ENCODE measurements at places on chromosomes 2 and 18.

- no peak for DNase-seq
Observed at GRCh38 chr2:199627417-199627816, 169.7 kb upstream of the SATB2 start.

DNA sequence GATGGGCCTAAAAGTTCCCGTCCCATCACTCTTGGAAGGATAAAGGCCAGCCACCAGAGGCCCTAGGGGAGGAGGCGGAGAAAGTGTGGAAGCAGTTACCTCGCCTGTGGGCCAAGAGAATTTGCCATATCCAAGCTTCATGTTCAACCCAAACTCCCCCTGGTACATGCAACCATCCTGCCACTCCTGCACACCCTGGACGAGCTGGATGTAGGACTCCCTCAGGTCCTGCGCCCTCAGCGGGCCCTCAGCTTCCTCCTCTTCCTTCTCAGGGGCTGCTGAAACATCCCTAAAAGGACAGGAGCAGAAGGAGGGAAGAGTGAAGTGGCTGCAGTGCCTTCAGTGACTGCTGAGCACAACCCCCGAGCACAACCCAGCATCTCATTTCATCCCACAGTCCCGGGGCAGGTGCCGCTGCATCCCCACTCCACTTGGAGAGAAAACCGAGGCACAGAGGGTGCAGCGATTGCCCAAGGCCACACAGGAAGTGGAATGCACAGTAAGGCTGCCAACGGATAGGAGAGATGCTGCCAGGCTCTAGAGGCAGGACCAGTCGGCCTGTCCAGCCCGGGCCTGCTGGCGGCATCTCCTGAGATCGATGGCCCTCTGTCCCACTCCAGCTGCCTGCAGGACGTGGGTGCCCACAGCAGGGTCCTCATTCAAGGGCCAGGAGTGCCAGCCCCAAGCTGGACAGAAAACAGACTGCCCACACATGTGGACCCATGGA, 2.9 kb downstream of the ANKMY1 start:
- peak; percentile 2 for DNase-seq

- no peak for DNase-seq
Observed at GRCh38 chr18:7545734-7546133, 21.4 kb upstream of the PTPRM start.

- DNase-seq = no peak
Observed at GRCh38 chr18:37396971-37397720, 168.5 kb downstream of the CELF4 start.

DNA sequence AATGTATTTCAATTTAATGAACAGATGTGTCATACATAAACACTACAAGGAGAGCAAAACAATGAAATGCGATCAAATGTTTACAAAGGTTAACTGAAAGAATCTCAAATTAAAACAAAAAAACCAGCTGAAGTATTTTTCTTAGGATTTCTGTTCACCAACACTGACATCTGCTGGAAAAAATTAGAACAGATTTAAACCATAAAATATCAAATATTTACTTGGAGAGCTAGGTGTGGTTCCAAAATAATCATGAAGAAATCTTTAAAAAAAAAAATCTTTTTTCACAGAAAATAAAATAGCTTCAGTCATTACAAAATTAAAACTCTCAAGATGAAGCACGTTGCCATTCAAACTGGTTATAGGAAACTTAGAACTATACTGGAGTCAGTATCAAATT, 13.8 kb downstream of the MMADHC start:
- no peak for DNase-seq

- DNase-seq = no peak
Observed at GRCh38 chr2:219408631-219409030, 9.5 kb upstream of the DES start.

- no peak for DNase-seq
Observed at GRCh38 chr2:166867874-166868514, 20.3 kb upstream of the XIRP2 start.

- DNase-seq = no peak
Observed at GRCh38 chr2:18476484-18476883, 84.0 kb downstream of the RDH14 start.

- DNase-seq = peak; percentile 14
Observed at GRCh38 chr2:168371273-168372019, 84.6 kb upstream of the CERS6 start.

DNA sequence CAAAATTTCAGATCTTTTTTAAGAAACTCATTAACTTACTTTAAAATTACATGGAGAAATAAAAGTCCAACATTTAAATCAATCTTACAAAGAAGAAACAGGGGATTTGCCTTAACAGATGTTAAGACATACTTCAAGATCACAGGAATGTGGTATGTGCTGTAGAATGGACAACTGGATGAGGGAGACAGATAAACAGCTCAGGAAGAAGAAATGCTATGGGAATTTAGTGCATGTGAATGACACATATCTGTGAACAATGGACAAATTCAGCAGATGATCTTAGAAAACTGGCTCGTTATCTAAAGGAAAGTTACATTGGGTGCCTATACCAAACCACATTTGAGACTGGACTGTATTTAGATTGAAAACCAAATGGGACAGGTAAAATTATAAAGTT, 246.8 kb upstream of the AGAP1 start:
- no peak for DNase-seq

GRCh38 chr2:10289352-10289751, 13.4 kb upstream of the HPCAL1 start:
- no peak for DNase-seq

DNA sequence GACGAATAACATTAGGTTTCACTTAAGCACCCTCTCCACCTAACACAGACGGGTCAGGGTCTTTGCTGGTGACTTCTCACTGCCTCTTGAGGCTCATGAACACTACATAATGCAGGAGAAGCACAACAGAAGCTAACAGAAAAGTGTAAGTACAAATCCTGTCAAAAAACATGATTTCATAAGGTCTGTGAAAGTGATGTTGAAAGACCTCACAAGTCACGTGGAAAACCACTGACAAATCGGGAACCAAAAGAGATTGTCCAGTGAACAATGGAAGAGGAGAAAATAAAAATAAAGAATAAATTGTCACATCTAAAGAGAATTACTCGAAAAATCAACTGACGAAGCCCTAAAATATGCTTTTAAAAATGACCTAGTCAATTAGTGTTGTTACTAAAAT, 14.0 kb downstream of the PSD4 start:
- DNase-seq = no peak

GRCh38 chr2:206341396-206341795, 66.9 kb downstream of the ZDBF2 start:
- no peak for DNase-seq

DNA sequence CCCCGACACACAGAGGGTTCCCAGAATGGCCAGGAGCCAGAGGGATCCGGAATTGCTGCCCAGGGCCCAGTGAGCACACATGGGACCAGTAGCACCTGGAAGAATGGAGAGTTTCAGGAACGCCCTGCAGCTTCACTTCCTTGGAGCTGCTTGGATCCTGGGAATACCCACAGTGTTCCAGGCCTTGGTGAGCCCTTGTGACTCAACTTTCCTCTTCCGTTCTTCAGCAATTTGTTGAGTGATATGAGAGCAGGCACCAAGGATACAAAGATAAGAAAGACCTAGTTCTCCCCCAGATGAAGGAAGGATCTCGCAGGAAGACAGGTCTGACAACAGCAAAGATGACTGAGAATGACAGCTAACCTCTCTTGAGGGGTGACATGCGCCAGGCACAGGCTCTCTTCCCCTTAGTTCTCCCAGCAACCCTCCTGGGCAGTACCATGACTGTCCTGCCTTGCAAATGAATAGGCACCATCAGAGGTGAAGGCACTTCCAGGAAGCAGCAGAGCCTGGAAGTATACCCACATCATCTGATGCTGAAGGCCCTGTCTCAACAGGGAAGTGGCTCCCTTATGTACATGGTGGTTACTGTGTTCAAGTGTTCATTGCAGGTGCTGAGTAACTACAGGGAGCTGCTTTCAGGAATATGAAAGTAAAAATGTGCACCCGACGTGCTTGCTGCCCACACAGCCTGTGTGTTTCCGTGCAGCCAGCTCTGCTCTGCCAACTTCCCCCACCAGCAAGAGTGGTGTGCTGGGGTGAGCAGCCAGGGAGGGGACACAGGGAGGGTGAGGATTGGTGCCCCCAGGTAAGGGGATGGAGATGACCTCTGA, 116.2 kb downstream of the STPG4 start:
- peak; percentile 20 for DNase-seq

DNA sequence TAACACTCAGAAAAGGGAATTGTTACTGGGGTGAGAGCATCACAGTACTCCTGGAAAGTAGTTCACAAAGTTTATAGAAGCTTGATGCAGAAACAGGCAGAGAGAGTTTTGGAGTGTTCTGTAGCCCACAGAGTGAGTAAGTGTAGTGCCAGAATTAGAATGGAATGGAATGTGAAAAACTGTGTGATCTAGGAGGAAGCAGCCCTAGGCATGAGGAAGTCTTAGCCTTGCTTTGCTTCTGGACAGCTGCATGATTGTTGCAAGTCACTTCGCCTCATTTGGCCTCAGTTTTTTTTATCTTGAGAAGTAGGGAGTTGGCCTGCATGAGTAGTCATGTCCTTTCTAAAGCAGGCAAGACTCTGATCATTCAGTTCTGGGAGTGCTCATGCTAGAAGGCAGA, 10.9 kb downstream of the SERPINB12 start:
- DNase-seq = no peak

DNA sequence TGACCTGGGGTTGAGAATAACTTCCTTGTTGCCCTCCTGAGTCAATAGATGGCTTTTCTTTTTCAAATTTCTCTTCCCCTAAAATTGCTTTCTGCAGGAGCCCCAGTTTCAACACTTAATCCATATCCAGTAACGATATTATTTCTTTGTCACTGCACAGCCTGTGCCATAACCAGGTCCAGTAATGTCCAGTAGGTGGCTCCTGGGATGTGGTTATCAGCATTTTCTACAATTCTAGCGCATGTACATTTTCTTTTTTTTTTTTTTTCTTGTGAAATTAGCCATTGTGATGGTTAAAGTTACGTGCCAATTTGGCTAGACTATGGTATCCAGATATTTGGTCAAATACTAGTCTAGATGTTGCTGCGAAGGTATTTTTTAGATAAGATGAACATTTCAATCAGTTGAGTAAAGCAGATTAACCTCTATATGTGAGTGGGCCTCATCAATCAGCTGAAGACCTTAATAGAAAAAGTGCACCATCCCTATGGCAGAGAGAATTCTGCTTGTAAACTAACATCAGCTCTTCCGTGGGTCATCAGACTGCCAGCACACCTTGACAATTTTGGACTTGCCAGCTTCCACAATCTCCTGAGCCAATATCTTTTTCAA, 72.9 kb upstream of the SCG2 start:
- DNase-seq = no peak

DNA sequence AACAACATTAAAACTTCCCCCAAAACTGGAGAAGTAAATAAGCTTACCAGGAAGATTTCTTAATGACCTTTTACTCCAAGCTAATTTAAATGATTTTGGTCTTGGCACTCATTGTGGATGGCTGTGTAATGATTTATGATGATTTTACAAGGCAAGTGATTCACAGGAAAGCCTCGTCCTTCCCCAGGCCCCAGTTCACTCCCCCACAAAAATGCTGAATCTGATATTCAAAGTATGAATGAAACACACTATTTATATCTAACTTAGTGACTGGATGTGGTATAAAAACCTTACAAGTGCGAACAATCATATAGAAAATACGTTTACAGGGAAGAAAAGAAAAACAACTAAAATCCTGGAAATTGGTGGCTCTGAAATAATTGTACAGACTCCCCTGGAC, 49.8 kb downstream of the ZNF516 start:
- no peak for DNase-seq

- no peak for DNase-seq
Observed at GRCh38 chr18:79465392-79465991, 69.8 kb downstream of the NFATC1 start.

DNA sequence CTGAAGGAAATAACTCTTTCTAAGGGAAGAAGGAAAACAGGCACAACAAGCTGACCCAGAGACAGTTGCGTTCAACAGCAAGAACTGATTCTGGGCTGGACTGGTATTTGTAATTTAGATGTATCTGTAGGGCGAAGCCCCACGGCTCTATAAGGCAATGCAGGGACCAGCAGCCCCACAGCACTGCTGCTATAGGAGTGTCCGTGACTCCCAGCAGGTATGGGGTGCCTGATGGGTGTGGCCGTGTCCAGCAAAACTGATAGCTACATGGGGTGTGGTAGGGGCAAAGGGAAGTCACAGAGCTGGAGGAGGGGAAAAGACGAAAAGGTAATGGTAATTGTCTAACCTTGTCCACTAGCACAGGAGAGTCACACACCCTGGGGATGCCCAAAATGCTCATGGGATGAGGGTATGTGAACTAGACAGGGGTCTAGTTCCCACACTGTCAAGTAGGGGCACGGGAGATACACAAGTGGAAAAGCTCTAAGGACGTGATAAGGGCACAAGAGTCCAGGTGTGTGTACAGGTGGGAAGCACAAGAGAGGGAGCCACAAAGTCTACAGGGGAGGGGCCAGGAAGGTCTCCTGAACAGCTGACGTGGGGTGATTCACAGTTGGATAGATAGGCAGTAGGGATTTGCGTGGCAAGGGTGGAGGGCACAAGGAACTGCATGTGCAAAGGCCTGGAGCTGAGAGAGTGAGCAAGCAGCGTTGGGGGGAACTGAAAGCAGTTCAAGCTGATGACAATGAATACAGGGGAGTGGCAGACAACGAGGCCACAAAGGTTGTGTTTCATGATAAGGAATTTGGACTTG, 48.5 kb upstream of the ASPRV1 start:
- DNase-seq = peak; percentile 10

GRCh38 chr2:24485197-24485596, 5.9 kb upstream of the NCOA1 start:
- DNase-seq = no peak

- DNase-seq = peak; percentile 26
Observed at GRCh38 chr2:42386682-42387081, 25.7 kb upstream of the COX7A2L start.

- DNase-seq = no peak
Observed at GRCh38 chr2:85278361-85278760, 49.4 kb downstream of the TGOLN2 start.

DNA sequence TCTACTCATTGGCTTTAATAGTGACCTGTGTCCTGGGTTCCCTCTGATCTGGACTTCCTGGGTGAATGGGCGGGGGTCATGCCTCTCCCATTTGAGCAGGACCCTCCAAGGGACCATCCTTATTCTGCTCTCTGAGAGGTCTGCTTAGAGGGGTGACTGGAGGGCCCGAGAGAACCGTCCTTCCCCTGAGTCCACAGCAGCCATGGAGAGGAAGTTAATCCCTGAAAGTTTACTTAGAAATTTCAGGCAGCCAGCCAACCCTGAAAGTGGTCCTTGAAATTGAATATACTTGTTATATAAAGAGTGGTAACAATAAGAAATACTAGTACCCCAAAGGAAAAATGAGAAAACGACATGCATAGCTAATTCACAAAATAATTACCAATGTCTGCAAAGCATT, 226.1 kb downstream of the DYSF start:
- DNase-seq = no peak

- DNase-seq = no peak
Observed at GRCh38 chr2:149652526-149652925, 65.0 kb upstream of the MMADHC start.

DNA sequence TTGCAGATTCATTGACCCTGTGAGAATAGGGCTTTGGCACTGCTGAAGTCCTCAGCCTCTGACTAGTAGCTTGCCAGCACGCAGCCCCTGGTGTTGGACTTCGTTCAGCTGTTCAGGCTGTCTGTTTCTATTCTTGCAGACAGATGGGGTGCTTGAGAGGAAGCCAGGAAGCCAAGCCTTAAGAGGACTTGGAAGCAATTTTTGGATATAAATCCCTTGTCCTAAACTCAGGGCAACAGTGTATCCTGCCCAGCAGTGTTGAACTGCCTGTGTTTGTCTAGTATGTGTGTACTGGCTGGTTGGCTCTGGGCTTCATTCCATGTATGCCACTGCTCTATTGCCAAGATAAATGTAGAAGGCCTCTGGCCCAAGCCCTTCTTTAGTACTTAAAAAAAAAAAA, 108.6 kb downstream of the COMMD1 start:
- no peak for DNase-seq

- DNase-seq = no peak
Observed at GRCh38 chr2:177709986-177710401, 317.4 kb downstream of the AGPS start.
